ENCODE measurements at places on chromosomes 13 and 19.

GRCh38 chr13:88862095-88862620 is 1191.0 kb downstream of the SLITRK5 start:
- no peak for DNase-seq
- no peak overlapping the region for H3K4me3 ChIP-seq
- no peaks in the 10 kb centered on the region for H3K4me1 ChIP-seq
- no peaks in the 10 kb centered on the region for H3K36me3 ChIP-seq
- H3K27ac ChIP-seq, result no peak overlapping the region

DNA sequence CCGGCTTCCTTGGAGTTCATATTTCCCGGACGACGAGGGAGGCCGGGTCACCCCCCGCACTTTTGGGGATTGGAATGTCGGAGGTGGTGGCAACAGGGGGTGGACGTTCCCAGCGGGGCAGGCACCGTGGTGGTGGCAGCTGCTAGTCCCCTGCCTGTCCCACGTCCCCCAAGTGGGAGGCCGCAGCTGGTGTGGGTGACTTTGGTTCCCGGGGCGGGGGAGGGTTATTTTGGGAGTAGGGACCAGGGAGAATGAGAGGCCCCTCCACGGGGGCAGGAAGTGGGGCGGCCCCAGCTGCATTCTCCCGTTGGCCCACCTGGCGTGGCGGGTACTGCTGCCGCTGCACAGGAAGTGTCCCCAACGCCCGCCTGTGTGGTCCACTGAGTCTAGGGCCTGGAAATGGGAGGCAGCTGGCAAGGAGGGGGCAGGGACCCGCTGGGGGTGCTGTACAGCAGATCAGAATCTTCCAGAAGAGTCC is 11.1 kb upstream of the PLIN3 start:
- no peak overlapping the region for H3K4me3 ChIP-seq
- no peaks in the 10 kb centered on the region for H3K36me3 ChIP-seq
- no peaks in the 10 kb centered on the region for H3K4me1 ChIP-seq
- no peak overlapping the region for H3K27ac ChIP-seq

DNA sequence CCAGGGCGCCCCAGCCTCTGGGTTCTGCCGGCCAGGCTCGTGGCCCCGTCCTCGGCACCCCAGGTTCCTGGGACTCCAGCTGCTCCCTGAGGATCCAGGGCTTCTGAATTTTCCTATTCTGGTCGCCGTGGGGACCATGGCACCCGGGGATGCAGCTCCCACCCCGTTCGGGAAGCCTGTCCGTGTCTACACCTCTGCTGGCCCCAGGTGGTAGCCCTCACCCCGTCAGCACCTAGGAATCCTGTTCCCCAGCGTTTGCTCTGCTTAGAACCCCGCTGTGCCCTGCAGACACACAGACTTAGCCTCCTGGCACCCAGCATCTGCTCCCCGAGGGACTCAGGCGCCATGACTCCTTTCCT is 960 bp downstream of the PPFIA3 start:
- H3K4me1 ChIP-seq, result peaks cover 9% of the 10 kb centered on the region
- H3K4me3 ChIP-seq, result no peak overlapping the region
- DNase-seq, result no peak

- DNase-seq, result no peak
- no peaks in the 10 kb centered on the region for H3K4me1 ChIP-seq
- no peak overlapping the region for H3K27ac ChIP-seq
- H3K27me3 ChIP-seq, result peaks cover 5% of the 10 kb centered on the region
- H3K36me3 ChIP-seq, result no peaks in the 10 kb centered on the region
Measured at GRCh38 chr13:36772853-36773252, 46.2 kb upstream of the RFXAP start.

DNA sequence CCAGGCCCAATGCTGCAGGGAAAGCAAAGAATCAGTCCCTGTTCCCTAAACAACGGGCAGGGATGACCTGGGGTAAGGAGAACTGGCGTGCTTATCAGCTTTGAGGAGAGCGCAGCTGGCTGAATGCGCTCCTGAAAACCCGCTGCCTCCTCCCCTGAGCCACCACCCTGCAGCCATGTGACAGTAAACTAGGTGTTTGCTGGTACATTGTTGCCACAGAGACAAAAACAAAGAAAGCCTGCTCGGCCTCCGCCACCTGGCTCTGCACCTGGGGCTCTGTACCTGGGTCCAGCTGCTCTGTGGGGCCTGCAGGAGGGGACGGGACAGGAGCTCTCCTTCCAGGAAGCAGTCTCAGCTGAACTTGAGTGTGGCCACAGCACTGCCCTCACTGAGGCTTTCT is 21.8 kb downstream of the MCF2L start:
- H3K4me1 ChIP-seq, result no peaks in the 10 kb centered on the region
- DNase-seq, result no peak
- H3K4me3 ChIP-seq, result no peak overlapping the region
- H3K27ac ChIP-seq, result no peak overlapping the region
- H3K36me3 ChIP-seq, result no peaks in the 10 kb centered on the region
- H3K27me3 ChIP-seq, result no peaks in the 10 kb centered on the region

- no peaks in the 10 kb centered on the region for H3K27me3 ChIP-seq
- no peak overlapping the region for H3K27ac ChIP-seq
- H3K36me3 ChIP-seq, result no peaks in the 10 kb centered on the region
- no peak overlapping the region for H3K4me3 ChIP-seq
Measured at GRCh38 chr13:26442541-26442940, 114.9 kb upstream of the WASF3 start.

DNA sequence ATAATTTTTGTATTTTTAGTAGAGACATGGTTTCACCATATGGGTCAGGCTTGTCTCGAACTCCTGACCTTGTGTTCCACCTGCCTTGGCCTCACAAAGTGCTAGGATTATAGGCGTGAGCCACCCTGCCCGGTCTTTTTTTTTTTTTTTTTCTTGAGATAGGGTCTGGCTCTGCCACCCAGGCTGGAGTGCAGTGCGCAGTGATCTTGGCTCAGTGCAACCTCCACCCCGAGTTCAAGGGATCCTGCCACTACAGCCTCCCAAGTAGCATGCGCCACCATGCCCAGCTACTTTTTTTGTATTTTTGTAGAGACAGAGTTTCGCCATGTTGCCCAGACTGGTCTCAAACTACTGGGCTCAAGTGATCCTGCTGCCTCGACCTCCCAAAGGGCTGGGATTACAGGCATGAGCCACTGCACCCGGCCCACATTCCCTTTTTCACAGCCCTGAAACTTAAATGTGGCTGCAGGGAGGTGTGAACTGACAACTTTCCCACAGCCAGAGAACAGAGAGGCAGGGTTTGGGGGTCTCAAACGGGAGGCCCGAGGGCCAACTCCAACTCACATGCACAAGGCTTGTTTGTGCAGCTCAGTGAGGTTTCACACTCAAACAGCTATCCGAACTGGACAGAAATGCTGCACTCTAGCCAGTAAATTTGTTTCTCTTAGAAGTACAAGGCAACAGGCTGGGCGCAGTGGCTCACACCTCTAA is 4.4 kb upstream of the S1PR5 start:
- H3K4me3 ChIP-seq, result no peak overlapping the region
- no peak for DNase-seq
- no peak overlapping the region for H3K27ac ChIP-seq
- H3K36me3 ChIP-seq, result no peaks in the 10 kb centered on the region

DNA sequence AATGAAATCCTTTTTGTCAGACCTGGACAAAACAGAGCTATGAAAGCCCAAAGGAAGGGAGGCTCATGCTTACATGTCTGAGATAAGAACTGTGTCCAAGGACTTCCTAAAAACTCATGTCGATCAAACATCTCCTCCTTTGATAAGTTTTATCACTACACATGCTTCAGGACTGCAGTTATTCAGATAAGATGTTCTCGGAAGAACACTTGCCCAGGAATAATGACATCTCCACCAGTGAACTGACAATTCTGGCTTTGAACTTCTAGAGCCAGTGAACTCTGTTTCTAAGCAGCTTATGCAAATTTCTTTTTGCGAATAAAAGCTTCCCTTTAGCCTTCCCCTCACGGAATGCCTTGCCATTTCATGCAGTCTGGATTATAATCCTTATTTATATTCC is 561.6 kb downstream of the TBC1D4 start:
- no peaks in the 10 kb centered on the region for H3K27me3 ChIP-seq
- no peaks in the 10 kb centered on the region for H3K4me1 ChIP-seq
- no peaks in the 10 kb centered on the region for H3K36me3 ChIP-seq
- DNase-seq, result no peak
- no peak overlapping the region for H3K4me3 ChIP-seq

DNA sequence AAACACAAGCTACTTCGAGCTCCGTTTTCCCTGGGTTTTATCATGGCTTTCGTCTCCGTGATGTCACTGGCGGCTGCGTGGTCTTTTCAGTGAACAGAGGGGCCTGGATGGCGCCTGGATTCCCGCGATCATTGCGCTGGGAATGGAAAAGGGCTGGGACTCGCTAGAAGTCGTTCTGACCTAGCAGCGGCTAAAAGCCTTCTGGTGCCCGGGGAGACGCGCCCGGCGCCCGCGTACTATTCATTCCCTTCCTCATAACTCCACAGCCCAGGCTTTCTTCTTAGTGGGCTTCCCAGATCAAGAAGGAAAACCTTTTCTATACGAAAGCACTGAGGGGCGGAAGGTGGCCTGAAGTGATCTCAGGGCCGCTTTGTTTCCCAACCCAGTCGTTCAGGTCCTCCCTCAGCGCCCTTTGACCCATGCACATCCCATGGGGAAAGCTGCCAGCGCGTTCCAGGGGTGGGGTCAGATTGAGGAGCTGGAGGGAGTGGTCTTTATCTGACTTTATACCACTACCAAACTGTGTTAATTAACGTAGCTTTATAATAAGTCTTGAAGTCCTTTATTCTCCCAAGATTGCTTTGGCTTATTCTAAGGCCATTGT is 96.6 kb downstream of the ELF1 start:
- H3K4me3 ChIP-seq, result no peak overlapping the region
- H3K27ac ChIP-seq, result no peak overlapping the region
- H3K4me1 ChIP-seq, result peaks cover 10% of the 10 kb centered on the region
- H3K36me3 ChIP-seq, result no peaks in the 10 kb centered on the region

DNA sequence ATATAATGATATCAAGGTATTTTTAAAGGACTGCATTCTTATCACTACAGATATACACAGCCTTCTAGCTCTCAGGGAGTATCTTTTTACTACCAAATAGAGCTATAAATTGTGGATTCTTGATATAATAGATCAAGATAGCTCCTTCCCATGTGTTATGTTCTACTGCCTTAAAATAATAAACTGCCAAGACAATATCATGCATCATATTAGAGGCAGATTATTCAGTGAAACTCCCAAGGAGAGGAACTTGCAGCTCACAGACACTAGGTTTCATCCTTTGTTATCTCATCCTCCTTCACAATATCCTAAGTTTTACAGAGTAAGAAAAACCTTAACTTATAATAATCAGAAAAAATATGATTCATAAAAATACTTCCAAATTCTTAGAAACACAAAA is 802.8 kb downstream of the DIAPH3 start:
- no peak for DNase-seq
- H3K27me3 ChIP-seq, result no peaks in the 10 kb centered on the region
- no peak overlapping the region for H3K27ac ChIP-seq
- no peaks in the 10 kb centered on the region for H3K36me3 ChIP-seq
- H3K4me3 ChIP-seq, result no peak overlapping the region
- peaks cover 19% of the 10 kb centered on the region for H3K4me1 ChIP-seq

DNA sequence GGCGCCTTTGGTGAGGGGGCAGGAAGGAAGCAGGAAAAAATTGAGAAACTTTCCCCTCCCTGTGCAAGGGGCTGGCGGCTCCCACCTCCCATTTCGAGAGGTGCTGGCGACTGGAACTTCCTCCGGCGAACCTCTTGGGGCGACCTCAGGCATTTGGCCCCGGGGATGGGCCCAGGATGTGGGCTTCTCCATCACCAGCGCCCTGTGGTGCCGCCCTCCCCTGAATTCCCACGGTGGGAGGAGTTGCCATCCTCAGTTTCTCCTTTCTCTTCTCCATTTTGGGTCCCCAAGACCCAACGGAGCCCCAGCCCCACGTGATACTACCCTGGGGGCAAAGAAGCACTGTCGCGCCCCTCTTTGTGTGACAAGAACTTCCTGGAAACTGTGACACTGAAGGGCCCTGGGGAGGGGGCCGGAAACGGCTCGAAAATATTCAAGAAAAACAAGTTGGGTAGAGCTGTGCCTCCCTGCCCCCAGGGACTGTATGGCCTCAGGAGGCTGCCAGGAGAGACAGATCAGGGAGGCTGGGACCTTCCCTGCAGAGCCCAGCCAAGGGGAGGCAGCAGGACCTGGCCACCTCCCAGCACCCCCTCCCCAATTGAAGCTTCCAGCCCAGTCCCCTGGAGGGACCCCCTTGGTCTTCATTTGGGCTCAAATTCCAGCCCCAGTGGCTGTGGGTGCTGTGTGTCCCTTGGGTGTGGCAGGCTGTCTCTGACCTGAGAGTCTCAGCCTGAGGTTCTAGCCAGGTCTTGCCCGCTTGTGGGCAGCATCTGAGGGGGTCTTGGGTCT is 16.2 kb upstream of the AP1M2 start:
- DNase-seq, result peak; percentile 34
- H3K4me1 ChIP-seq, result peaks cover 25% of the 10 kb centered on the region
- H3K4me3 ChIP-seq, result peak overlapping the region; percentile 87
- H3K27me3 ChIP-seq, result no peaks in the 10 kb centered on the region
- H3K36me3 ChIP-seq, result no peaks in the 10 kb centered on the region
- peak overlapping the region; percentile 74 for H3K27ac ChIP-seq

DNA sequence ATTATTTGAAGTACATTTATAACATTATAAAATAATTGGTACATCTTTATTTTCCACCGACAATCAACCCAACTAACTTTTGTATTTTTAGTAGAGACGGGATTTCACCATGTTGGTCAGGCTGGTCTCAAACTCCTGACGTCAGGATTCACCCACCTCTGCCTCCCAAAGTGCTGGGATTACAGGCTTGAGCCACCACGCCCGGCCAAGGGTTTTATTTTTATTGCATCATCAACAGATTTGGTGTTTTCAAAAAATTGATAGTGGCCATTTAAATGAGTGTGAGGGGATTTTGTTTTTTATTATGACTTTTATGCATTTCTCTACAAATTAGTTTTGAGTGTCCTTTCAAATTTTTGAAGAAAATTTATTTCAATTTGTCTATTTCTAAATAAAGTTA is 10.6 kb downstream of the ZNF726 start:
- DNase-seq, result no peak
- H3K4me3 ChIP-seq, result no peak overlapping the region
- no peaks in the 10 kb centered on the region for H3K27me3 ChIP-seq
- no peaks in the 10 kb centered on the region for H3K36me3 ChIP-seq
- H3K4me1 ChIP-seq, result no peaks in the 10 kb centered on the region

- no peaks in the 10 kb centered on the region for H3K27me3 ChIP-seq
- no peak overlapping the region for H3K27ac ChIP-seq
- H3K36me3 ChIP-seq, result no peaks in the 10 kb centered on the region
- peaks cover 17% of the 10 kb centered on the region for H3K4me1 ChIP-seq
- no peak overlapping the region for H3K4me3 ChIP-seq
Measured at GRCh38 chr19:18504886-18505610, 16.8 kb downstream of the ELL start.

- H3K27me3 ChIP-seq, result no peaks in the 10 kb centered on the region
- no peak for DNase-seq
- no peaks in the 10 kb centered on the region for H3K4me1 ChIP-seq
- H3K4me3 ChIP-seq, result no peak overlapping the region
- no peaks in the 10 kb centered on the region for H3K36me3 ChIP-seq
Measured at GRCh38 chr19:30356951-30357579, 15.1 kb upstream of the ZNF536 start.

DNA sequence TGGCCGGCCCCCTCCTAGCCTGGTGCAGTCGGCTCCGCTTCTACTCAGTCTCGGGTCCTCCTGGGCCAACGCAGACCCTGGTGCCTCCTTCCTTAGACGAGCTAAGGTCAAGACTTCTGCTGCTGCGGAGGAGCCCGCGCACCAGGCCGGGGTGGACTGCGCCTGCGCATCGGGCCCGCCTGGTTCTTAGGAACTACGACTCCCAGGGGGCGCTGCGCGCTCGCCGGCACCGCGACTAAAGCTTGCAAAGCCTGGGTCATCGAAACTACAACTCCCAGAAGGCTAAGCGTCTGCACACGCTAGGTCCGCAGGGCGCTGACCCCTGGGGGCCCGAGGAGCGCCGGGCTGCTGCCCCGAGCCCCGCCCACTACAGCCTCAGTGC is at the start of gene ZNF835:
Gene ZNF835, minus strand, starts transcription at position 145 of the 382 bp plus-strand sequence. CDS start 6,559 bp downstream, outside the sequence.
- no peaks in the 10 kb centered on the region for H3K4me1 ChIP-seq
- DNase-seq, result no peak
